ENCODE measurements at places on chromosomes 7 and 10.

DNA sequence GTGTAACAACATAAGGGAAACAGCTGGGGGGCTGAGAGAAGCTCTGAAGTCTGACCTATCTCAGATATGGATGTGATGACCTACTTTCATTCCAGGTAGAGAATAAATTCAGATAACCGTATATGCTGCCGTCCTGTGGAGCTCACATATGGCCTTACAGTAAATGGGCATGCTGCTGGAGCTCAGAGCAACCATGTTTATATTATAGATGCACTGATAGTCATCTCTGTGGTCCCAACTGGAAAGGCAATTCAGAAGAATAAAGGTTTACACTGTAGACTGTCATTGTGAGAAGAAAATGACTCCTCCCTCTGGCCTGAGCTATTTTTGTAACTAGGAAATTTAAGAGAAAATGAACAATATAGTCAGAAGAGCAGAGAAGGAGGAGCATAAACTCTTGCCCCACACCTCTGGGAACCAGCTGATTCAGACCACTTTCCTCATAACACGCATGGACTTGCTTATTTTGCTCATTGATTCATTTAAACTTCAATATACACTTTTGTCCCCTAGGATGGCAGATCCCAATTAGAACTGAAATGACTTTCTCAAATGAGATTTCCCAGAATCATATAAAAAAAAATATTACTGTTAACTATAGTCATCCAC is 69.9 kb upstream of the NXPH1 start:
- no peaks in the 10 kb centered on the region for H3K36me3 ChIP-seq
- DNase-seq, result no peak
- H3K27me3 ChIP-seq, result no peaks in the 10 kb centered on the region
- no peak overlapping the region for H3K27ac ChIP-seq
- no peaks in the 10 kb centered on the region for H3K4me1 ChIP-seq

DNA sequence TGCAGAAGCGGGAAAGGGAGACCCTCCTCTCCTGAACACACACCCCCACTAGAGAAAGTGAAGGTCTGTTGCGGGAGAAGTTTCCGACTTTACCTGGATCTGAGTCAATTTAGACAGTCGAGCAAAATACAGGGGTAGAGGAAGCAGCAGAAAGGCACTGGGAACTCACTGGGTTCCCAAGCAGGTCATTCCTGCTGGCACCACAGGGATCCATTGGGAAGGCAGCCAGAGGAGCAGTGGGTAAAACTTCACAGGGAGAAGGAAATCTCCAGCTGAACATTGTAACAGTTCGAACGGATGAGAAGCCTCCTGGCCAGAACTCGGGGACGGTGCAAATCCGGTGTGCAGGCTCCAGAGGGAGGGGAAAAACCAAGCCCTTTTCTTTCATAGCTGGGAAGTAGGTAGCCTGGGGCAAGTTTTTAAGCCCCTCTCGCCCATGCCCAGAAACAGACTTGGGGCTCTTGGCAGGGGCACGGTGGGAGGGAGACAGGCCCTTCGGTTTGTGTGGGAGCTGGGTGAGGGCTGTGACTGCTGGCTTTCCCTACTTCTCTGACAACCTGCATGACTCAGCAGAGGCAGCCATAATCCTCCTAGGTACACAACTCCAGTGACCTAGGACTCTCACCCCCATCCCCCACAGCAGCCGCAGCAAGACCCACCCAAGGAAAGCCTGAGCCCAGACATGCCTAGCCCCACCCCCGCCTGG is 51.9 kb downstream of the DDC start:
- no peak overlapping the region for H3K27ac ChIP-seq
- no peaks in the 10 kb centered on the region for H3K27me3 ChIP-seq
- DNase-seq, result no peak
- H3K36me3 ChIP-seq, result no peaks in the 10 kb centered on the region

- no peak overlapping the region for H3K4me3 ChIP-seq
- no peak for DNase-seq
- no peak overlapping the region for H3K27ac ChIP-seq
- H3K4me1 ChIP-seq, result peaks cover 3% of the 10 kb centered on the region
- no peaks in the 10 kb centered on the region for H3K27me3 ChIP-seq
Observed at GRCh38 chr7:141562036-141562435, 10.8 kb downstream of the AGK start.

DNA sequence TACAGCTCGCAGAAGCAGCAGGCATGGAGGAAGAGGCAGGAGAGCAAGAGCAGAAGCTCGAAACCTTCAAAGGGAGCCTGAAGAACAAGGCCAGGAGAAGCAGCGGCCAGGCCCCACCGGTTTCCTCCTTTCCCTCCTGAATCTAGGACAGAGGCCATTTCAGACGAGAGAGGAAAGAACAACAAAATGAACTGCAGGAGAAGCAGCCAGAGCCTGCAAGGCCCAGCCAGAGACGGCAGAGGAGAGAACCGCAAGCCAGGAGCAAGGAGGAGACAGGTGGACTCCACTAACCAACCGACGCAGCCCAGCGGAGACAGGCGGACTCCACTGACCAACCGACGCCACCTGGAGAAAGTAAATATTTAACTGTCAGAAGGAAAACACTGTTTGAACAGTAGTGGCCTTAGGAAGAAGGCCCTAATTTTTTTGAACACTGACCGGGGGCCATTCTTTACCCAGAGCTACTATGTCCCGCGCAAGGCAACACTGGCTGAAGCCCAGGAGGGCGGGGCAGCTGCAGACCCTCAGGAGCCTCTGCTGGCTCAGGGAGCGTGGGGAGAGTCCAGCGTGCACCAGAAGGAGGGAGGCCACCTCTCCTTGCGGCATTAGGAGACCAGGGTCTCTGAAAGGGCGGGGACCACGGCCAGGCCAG is 559.2 kb downstream of the PTPRN2 start:
- no peaks in the 10 kb centered on the region for H3K4me1 ChIP-seq
- H3K4me3 ChIP-seq, result no peak overlapping the region
- H3K27ac ChIP-seq, result no peak overlapping the region
- no peak for DNase-seq

DNA sequence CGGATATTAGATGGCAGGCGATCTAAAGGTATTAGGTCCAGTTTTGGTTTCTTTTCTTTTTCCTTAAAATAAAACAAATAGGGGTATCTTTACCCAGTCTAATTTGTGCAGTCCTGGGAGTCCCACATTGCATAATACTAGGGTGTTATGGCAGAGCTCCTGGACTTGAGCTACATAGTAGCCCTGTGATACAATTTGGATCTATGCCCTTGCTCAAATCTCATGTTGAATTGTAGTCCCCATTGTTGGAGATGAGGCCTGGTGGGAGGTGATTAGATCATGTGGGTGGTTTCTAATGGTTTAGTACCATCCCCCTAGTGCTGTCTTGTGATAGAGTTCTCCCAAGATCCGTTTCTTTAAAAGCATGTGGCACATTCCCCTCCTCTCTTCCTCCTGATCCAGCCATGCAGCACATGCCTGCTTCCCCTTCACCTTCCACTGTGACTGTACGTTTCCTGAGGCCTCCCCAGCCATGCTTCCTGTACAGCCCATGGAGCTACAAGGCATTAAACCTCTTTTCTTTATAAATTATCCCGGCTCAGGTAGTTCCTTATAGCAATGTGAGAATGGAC is 141.9 kb downstream of the RPS24 start:
- H3K27ac ChIP-seq, result no peak overlapping the region
- H3K27me3 ChIP-seq, result peaks cover 2% of the 10 kb centered on the region
- no peak overlapping the region for H3K4me3 ChIP-seq
- DNase-seq, result no peak
- no peaks in the 10 kb centered on the region for H3K4me1 ChIP-seq
- no peaks in the 10 kb centered on the region for H3K36me3 ChIP-seq

GRCh38 chr7:133479456-133480065 is 226.7 kb downstream of the EXOC4 start:
- DNase-seq, result no peak
- no peaks in the 10 kb centered on the region for H3K27me3 ChIP-seq
- H3K4me3 ChIP-seq, result no peak overlapping the region
- no peak overlapping the region for H3K27ac ChIP-seq
